ENCODE measurements at places on chromosomes 7 and 10.

GRCh38 chr10:127041552-127041951, 136.3 kb downstream of the DOCK1 start:
- DNase-seq, result no peak

- DNase-seq, result no peak
Measured at GRCh38 chr10:117993166-117993565, 53.6 kb downstream of the RAB11FIP2 start.

GRCh38 chr10:14822879-14823755, 14.7 kb downstream of the CDNF start:
- no peak for DNase-seq

DNA sequence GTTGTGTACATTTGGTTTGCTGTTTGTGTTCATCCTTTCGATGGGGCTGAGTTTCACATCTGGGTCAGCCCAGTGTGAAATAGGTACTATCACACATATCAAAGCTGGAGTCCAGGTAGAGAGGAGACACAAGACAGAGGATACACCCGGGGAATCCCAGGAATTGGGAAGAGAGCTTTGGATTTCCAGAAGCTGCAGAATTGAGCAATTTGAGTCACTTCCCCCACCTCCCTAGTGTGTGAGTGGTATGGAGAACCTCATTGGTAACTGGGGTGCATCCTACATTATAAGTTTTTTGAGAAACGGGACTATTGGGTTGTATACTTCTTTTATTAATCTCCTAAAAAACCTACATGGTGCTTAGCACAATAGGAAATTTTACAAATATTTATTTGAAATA, 12.1 kb upstream of the PDSS1 start:
- DNase-seq, result no peak

- DNase-seq, result no peak
Measured at GRCh38 chr10:29820890-29821461, 186.2 kb upstream of the SVIL start.

- DNase-seq, result no peak
Measured at GRCh38 chr10:49394933-49395740, 752 bp downstream of the DRGX start.

- no peak for DNase-seq
Measured at GRCh38 chr7:131010717-131011431, 276.9 kb upstream of the KLF14 start.

GRCh38 chr7:1564603-1565022, 5.2 kb downstream of the PSMG3 start:
- DNase-seq, result no peak

GRCh38 chr10:18710201-18710653, 51.0 kb downstream of the ARL5B start:
- DNase-seq, result no peak

- DNase-seq, result no peak
Measured at GRCh38 chr7:151454305-151454704, 14.4 kb upstream of the CRYGN start.

DNA sequence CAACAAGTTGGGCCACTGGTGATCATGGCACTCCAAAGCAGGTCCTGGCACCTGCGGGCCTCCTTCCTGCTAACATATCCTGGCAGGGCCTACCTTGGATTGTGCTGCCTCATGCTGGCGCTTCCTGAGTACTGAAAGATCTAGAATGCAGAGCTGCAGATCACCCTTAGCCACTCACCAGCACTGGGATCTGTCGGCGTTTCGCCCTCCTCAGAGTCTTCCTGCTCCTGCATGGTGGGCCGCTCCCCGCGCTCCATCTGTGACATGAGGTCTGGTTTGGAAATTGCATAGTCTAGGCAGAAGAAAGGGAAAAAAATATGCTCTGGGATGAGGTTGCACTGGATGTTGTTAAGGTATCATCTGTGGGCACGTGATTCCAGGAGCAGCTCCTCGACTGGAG, 10.0 kb downstream of the ZNF777 start:
- DNase-seq, result no peak

DNA sequence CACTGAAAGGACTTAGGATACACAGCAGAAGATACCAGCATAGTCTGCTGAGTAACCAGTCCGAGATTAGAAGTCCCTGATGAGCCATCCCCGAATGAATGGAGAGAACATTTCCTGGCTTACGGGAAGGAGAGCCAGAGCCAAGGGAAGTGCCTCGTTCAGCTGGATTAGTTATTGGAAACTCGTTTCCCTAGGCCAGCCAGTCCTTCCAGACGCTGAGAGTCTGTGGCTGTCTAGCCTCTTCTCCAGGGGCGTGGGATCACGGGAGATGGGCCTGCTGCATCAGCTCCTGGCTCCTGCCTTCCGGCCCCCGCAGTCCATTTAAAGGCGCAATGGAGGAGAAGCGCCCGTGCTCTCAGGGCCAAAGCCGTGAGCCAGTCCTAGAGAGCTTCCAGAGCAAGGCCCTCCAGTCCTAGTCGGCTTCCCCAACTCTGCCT, 712.8 kb downstream of the PARD3 start:
- DNase-seq, result no peak

GRCh38 chr7:2411815-2412586, 8.6 kb downstream of the CHST12 start:
- DNase-seq, result no peak

- no peak for DNase-seq
Measured at GRCh38 chr10:104824380-104825006, 183.4 kb downstream of the SORCS3 start.
